Sigmoid colon (tissue), 7 donors: ENCODE measurements at places on chromosomes 11 and 22. TPM values are rescaled to one million over a fixed set of nuclear protein-coding genes. Genes with fewer than 3 reads are reported as not detected.

DNA sequence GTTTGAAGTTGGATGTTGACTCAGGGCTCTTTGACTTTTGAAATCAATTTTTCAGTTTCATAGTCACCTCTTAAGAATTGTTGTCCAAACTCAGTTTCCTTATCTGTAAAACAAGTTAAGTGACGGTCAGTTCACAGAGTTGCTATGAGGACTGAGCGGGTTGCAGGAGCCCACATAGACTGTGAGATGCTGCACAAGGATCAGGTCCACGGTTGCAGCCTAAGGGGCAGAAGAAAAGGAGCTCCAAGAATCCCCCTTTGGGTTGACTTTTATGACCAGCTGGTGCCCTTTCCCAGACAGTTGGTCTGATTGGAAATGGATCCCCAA, 55.5 kb upstream of the TIMP3 start:
- no peak for DNase-seq

Gene MMP1
- not detected for total RNA-seq

DNA sequence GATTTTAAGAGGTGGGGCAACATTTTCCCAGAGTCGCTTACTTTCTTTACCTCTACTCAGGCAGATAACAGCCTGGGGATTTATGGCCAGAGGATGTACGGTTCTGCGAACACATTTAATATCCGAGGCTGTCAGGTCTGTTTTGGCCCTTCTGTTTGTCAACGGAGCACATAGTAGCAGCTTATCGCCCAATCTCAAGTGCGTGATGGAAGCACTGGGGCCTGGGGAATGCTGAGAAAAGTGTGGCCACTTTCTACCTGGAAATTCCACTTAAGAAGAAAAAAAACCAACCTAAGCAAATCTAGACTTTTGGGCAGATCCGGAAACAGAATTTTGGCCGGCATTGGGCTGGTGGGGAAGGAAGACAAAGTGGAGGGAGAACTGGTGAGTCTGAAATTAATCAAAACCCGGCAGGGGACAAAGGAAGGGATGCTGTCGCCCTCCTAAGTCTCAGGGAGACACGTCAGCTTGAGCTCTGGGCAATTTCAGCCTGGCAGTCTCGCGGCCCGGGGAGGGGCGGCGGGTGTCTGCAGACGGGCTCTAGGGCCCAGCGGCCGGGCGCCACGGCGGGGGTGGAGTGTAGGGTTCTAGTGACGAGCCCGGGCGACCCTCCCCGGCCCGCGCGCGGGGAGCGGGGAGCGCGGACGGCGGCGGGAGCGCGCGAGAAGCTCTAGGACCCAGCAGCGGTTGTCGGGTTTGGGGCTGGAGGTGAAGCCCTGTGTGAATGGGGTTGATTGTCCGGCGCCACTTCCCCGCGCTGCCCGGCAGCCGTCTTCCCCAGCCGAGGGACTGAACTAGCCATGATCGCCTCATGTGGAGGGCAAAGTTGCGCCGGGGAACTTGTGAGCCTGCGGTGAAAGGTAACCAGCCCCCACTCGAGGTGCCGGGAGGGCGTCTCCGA, at the start of gene AMOTL1:
Gene AMOTL1 (plus strand): TSS at position 656 of the 901 bp plus-strand sequence. CDS start 156 bp downstream, at position 812.
- DNase-seq, result peak; percentile 96

DNA sequence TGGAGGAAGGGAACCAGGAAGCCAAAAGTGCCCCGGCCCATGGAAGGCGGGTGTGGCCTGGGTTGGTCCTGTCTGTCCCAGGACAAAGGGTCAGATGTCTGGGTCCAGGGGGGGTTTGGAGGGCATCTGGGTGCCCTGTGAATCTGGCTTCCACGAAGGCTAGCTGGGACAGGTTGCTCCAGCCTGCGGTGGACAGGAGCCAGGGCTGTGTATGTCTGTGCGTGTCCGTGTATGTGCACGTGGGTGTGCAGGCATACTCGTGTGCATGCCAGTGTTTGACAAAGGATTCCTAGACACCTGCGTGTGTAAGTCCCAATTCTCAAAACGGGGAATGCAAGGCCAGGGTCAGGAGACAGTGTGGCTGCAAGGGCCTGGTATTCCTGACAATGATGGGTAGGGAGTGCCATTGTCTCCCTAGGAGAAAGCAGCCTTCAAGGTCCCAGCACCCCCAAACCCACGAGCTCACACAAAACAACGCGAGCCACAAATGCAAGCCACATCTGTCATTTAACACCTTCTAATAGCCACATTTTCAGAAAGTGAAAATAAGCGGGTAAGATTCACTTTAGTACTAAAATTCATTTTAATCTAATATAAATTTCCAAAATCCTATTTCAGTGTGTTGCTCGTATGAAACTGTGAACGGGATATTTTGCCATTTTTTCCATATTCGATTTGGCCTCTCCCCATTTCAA, 78.4 kb upstream of the WNT7B start:
- peak; percentile 83 for DNase-seq

DNA sequence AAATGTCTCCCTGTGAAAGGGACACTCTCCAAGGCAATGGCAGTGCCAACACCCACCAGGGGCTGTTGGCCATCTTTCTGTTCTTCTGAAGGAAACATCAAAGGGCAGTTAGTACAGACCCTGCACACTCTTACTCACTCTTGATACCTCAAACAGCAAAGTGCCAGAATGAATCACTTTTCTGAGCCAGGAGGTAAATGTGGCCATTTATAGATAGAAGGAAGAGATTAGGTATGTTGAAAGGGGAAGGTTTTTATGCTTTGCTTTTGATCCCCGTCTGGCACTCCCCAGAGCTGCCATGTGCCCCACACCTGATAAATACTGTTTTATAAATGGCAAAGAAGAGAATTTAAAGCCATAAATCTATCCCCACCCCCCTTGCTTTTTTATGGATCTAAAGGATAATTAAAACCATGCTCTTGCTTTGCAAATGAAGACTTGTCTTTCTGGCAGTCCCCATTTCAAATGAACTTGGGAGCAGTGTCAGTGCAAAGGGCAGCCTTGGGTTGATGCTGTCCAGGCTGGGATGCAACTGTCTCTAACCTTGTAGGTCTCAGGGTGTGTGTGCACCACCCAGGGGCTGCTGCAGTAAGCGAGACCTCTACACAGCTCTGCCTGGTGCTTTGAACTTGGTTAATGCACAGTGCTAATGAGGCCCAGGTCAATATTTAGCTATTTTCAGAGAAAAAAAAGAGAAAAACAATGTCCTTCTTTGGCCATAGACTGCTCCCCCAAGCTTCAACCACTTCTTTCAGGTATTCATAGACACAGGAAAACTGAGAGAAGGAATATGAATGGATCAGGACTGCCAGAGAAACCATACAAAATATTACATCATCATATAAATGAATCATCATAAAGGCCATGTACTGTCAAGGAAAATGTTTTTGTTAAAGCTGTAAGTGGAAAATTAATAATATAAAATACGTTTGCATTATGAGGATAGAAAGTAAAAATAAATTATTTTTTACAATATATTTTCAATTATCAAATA, 207.5 kb downstream of the ETS1 start:
- DNase-seq, result no peak

Gene TSPAN18
- total RNA-seq, result 13.8 TPM

- no peak for DNase-seq
Observed at GRCh38 chr11:57804466-57804865, 42.9 kb downstream of the CTNND1 start.

DNA sequence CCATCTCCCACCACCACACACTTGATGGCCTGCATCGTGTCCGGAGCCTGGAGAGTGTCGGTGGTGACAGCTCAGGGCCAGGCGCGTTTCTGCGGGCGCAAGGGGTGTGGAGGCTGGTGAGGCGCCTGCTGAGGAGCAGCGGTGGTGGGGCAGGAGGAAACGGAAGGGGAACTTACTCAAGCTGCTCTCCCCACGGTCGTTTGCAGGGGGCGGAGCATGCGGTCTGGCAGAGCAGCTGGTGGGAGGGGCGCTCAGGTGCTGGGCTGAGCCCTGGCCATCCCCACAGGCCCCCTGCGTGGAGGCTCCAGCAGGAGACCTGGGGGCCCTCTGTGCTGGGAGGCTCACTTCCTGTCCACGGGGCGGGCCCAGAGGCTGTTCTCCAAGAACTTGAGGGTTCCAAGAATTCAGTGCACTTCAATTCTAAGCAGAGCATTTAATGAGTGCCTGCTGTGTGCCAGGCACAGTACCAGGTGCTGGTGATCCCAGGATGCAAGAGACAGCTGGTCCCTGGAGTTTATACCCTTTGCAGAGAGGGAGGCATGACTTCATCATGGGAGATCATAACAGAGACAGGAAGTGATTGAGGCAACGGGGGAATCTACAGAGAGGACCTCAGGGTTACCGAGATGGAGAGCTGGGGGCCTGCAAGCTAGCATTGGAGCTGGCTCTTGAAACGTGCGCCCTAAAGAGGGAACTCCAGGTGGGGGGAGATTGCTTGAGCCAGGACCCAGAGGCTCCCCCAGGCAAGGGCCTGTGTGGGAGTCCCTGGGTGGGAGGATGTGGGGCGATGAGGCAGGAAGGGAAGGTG, at the start of gene RAC2:
Gene RAC2 (minus strand): TSS at position 156 of the 808 bp plus-strand sequence. CDS start 121 bp downstream, at position 35.
- DNase-seq, result peak; percentile 72

Gene GALNT18
- 48.6 TPM for total RNA-seq

Gene C22orf31
- total RNA-seq, result not detected

DNA sequence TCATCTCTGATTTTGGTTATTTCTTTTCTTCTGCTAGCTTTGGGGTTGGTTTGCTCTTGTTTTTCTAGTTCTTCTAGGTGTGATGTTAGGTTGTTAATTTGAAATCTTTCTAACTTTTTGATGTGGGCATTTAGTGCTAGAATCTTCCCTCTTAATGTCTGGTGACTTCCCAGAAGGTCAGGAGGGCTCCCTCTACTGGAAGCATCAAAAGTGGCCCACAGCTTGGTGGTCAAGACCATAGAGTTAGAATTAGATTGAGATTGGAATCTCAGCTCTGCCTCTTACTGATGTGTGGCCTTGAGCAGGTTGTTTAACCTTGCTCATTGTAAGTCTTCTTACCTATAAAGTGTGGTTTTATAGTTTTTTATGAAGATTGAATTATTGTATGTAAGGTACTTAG, 99.3 kb downstream of the FDX1 start:
- DNase-seq, result no peak

DNA sequence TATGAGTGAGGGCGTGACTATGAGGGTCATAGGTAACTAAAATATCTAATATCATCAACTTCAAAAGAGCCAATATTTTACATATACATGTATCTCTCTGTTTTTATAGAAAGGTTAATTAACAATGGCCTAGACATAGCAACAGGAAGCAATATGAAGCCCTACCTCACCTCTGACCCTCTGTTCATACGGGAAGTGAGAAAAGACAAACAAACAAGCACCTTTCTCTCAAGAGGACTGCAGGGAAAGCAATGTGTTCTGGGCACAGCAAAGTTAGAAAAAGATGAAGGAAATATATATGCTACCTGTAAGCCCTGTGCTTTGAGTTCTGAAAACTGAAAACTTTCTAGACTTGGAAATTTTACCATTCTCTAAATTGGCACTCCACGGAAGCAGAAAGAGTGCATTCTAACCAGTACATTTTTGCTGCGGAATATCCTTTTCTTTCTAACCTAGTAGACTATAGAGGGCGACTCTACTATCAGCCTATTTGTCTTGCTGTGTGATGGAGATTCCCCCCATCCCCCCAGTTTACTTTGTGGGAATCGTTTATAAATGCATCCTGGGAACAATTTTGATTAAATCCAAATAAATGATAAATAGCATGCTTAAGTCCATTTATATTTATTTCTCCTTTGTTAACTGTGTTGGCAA, 830.4 kb upstream of the FAT3 start:
- no peak for DNase-seq

DNA sequence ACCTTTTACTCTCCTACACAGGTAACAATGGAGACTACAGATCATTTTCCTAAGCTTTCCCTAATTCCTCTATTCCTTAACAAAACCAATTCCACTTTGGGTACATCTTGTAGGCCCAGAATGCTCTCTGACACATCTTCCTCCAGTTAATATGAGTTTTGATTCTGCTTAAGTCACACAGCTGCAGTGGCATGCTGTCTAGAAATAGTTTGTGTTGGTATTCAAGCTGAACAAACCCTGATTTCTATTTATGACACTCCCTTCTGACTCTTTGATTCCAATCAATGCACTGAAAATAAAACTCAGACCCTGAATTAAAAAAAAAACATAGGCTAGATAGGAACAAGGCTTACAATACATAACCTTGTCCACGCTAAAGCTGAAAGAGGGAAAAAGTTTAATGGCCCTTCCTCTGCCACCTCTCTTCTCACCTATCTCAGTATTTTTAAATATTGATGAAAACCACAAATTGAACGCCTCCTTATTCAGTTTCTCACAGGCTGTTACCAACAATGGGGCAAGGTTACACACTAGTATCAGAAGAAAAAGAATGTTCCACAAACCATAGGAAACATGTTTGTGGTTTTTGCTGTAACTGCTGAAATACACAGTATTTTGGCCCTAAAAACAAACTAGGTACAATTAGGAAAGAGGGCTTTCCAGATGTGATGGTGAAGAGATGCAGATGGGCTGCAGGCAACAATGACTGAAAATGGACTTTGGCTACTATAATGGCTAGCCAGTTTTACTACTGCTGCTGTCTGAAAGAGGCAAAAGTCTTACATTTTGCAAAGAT, 35.7 kb upstream of the GAB2 start:
- DNase-seq, result no peak

GRCh38 chr22:24977370-24978221, 25.1 kb downstream of the KIAA1671 start:
- peak; percentile 79 for DNase-seq

- no peak for DNase-seq
Observed at GRCh38 chr11:72725724-72726028, 26.5 kb downstream of the ARAP1 start.

DNA sequence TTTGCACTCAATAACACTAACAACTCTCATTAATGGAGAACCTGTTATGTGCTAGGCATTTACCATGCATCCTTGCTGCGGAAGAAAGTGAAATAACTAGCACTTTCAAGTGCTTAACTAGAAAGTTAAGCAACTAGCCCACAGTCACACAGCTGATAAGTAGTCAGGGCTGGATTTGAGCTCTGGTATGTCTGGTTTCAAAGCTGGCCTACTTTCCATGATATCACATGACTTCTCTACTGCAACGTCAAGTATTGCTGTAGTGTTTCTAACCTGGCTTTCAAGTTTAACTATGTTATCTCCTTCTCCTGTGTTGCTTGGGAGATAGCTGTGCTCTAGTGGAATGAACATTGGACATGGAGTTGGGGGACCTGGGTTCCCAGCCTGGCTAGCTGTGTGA, 12.1 kb downstream of the SLC15A3 start:
- DNase-seq, result no peak

- DNase-seq, result no peak
Observed at GRCh38 chr22:20026204-20026908, 5.4 kb downstream of the TANGO2 start.

DNA sequence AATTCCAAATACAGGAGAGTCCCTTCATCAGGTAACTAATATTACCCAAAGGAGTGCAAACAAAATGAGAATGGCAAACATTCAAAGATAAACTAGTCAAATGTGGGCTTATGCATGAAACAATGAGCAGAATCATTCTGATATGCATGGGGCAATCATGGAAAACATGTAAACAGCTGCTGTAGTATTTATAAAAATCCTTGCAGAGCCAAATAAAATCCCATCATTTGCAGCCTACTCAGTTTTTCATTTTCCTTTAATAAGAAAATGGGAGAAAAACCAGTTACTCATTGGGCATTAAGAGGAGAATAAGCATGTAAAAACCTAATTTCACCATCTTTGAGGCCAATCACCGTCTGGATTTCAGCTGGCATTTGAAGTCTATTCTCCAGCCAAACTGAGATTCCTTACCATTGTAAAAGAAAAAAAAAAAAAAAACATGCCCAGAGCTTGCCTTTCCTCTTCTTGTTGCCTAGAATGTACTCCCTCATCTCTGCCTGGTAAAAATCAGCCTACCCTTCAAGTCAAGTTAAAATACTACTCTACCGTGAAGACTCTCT, 249.1 kb downstream of the TTC28 start:
- no peak for DNase-seq
